Stimulated activated naive CD8-positive, alpha-beta T cell treated with anti-CD3 and anti-CD28 coated beads, Interleukin-15, amount 100 ng/mL, for 72 hours (primary cell): ENCODE measurements at places on chromosomes 16 and 17.
A peak's percentile ranks its signal among the peaks of the same experiment; 100 is the strongest.

- DNase-seq = peak; percentile 24
These were observed 54.8 kb downstream of the PLXDC1 start for GRCh38 chr17:39096508-39097149.

DNA sequence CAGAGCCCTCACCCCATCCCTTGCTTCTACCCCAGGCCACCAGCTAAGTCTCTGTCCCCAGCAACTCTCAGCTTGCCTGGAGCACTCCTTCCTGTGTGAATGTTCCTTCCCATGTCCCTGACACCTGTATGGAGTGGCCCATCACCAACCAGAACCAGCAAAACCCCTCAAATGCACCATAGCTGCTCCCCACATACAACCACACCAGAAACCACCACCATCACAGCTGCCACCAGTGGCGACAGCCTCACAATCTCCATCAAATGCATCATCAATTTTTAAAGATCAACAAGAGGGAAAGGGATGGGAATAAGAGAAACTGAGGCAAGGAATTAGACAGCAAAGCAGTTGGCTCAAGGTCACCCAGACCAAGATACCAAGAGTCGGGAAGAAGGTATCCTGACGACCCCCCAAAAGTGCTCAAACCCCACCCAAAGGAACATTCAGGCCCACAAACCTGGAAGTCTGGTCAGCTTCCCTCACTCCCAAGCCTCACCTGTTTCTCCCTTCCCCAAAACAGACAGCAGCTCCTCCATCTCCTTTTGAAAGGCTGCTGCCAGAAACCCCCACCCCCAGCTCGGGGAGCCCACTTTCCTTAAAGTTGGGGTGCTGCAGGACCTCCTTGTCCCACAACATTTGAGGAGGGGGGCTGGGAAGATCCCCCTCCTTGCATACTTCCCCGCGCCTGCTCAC lies 1.8 kb downstream of the SRCIN1 start:
- DNase-seq = no peak

DNA sequence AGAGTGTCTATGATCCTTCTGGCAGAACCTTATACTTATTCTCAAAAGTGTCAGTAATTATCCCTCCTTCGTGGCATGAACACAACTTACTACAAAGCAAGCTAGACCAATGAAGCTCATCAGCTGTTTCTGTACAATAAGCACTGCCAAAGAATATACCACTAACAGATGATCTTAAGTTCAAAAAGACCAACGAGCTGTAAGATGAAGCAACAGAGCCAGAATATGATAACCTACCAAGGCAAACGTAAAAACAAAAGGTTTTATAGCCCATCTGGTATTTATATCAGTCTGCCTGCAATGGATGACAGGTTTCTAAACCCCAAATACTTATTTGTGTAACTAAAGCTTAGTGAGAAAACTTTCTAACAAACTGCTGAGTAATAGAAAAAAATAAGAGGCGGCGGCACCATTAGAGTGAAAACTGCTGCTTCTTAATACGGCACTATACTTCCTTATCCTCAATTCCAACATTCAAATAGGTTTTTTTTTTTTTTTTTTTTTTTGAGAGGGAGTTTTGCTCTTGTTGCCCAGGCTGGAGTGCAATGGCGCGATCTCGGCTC lies 22.1 kb downstream of the NME2 start:
- no peak for DNase-seq

DNA sequence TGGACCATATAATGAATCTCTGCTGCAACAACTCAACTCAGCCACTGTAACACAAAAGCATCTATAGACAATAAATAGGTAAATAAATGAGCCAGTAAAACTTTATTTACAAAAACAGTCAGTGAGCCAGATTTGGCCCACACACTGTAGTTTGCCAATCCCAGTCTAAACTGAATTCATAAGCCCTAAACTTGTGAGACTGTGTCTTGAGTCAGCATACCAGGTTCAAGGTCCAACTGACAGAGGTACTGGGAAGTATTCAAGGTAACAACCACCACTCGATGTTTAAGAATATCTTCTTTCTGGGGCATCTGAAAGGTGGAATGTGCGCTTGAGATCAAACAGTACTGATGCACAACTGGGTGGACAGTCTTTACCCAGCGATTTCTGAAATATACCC lies 94.2 kb downstream of the HELZ start:
- no peak for DNase-seq

DNA sequence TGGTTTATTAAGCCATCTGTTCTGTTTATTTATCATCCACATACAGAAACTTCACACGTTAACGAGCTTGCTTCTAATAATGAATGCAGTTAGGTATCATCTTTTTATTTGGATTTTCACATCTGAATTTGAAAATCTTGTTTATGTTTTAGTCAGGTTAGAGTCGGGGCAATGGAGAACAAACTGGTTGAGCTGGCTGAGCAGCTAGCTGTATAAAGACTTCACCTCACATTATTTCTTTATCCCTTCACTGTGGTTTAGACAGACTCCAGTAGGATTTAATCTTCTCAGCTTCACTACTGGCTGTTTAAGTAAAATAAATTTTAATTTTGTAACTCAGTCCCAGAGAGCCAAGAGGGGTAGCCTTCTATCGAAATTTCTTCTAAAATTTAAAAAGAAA lies 415.9 kb downstream of the RBFOX1 start:
- DNase-seq = no peak

- no peak for DNase-seq
These were observed 84.3 kb downstream of the PRKCA start for GRCh38 chr17:66386498-66387351.

DNA sequence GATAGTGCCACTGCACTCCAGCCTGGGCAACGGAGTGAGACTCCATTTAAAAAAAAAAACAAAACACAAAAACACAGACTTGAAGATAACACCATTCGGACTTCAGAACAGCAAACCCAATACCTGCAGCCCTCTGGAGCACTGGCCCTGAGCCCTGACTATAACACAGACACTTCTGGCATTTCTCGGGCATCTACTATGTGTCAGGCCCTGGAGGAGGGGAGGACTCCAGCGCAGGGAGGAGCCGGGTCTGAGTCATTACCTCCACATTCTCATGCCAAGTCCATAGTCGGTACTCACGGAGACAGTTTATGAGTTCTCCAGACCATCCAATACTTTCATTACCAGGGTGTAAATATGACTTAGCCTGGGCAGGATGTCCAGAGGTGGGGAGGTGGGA lies 48.8 kb downstream of the PITPNM3 start:
- no peak for DNase-seq

DNA sequence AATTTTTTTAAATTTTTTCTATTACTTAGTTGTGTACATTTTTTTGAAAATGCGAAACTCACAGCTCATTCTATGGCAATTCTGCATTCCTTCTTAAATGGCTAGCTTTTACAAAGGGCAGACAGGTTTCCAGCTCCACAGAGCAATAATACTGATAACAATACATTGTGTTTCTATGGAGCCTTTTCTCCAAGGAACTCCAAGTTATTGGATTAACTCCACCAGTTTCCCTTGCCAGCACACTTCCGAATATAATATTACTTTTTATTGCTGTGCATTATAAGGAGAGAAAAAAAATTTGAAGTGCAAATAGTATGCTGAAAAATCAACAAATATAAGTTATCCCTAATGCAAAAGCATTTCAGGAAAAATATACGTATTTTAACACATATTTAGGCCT lies 127.5 kb upstream of the PSMD7 start:
- DNase-seq = no peak

DNA sequence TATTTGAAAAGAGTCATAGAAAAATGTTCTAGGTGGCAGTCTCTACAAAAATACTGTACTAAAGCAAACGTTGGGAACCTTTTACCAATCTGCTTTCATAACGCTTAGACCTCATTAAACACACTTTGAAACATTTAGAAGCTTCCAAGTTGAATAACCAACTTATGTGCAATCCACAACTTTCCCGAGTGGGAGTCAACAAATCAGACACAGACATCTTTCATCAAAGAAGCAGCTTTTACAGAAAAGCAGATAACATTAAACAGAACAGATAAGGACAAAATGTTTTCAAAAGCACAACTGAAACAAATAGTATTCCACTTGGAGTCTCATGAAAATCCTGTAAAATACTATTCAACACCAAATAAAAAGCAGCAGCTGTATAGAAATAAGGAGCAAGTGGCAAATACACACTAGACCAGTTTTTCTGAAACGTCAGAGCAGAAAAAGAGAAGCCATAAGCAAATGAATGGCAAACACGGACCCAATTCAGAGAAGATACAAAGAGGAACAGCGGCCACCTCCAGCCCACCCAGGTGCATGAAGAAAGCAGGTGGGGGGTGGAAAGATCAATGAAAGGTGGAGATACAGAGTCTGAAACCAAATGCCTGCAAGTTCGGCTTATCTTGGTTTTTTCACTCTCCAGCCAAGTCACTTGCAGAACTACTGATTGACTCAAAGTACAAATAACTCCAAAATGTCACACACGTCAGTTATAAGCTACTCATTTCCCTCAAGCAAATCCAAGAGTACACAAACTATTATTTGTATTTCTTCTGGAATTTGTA lies 18.4 kb upstream of the FBF1 start:
- no peak for DNase-seq

DNA sequence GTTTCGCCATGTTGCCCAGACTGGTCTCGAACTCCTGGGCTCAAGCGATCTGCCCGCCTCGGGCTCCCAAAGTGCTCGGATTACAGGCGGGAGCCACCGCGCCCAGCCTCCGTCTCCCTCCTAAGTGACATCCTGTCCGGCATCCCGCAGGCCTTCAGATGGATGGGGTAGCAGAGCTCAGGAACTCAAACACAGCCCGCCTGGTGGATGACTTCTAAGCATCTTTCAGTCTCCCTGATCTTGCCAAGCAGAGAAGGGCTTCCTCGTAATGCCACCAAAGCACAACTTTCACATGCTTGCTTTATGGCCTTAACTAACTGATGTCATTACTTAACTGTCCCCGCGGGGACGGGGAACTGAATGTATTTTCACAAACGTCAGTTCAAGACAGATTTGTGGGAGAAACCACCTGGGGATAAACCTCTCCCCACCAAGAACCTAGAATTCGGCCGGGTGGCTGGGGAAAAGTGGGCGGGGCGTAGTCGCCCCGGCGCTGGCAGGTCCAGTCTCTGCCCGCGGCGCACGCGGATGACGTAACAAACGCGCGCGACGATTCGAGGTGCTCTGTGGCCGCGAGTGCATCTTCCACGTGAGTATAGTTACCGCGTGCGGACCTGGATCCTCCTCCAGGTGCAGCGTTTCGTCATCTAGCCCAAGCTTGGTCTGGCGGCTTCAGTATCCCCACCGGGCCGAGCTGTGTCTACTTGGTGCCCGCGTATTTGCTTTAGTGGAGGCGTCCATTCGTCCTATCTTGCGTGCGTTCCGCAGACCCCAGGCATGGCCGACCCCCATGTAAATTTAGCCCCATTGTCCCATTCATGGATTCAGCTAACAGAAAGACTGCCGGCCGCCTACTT lies at the start of gene PFAS:
PFAS (plus strand) TSS at position 539 of the 857 bp plus-strand sequence. CDS start 4,649 bp downstream, outside the sequence.
- peak; percentile 97 for DNase-seq

DNA sequence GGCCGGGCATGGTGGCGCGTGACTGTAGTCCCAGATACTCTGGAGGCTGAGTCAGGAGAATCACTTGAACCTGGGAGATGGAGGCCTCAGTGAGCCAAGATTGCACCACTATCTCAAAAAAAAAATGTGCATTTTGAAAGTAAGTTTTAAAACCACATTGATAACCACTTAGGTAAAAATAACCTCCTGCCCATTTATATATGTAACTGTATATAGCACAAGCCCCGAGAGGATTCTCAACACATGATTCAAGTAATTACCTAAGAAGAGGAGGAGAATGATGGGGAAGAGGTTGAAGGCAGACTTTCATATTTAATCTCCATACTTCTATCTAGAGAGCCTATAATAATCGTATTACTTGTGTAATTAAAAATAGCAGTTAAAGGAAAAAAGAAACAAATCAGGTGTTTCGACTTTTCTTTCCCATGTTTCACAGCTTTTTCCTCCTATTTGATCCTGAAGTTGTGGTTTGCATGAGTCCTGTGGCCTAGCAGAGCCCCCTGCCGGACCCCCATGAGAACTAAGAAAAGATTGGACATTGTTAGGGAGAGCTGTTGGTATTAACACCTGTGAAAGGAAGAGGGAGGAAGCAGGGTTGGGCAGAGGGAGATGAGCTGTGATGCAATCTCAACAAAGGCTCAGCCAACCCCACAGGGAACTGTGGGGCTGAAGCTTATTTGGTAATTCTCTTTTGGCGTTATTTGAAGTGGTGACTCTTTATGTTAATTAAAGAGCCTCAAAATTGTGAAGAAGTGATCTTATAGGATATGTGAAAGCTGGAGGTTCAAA lies 22.1 kb downstream of the PMFBP1 start:
- DNase-seq = no peak

GRCh38 chr17:28887871-28888471 lies 9.6 kb downstream of the FLOT2 start:
- DNase-seq = no peak

DNA sequence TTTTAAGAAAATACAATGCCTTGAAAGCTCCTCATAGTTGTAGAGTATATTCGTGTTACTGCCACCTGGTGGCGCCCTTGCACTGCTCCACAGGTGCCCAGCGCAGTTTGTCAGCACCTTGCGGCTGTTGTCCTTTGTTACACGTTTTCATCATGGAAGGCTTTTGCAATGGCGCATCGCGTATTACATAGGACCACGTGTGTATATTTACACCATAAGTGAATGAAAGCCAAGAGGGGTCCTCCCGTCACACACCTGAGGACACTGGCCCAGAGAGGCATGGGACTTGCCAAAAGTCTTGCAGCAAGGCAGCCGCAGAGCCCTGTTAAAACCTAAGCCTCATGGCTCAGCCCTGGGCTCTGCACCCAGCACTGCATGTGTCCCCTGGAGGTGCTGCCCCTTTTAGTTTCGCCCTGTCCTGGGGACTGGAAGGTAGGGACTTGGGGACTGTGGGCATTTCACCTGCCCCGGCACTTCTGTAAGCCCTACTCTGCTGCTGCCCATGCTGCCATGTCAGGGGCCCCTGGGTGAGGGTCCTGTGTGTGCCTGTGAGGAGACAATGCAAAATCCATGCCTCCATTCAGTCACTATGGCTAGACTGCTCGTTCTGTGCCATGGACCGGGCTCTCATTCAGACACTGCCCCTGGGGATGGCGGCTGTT lies 24.3 kb downstream of the POLR3E start:
- DNase-seq = peak; percentile 70

DNA sequence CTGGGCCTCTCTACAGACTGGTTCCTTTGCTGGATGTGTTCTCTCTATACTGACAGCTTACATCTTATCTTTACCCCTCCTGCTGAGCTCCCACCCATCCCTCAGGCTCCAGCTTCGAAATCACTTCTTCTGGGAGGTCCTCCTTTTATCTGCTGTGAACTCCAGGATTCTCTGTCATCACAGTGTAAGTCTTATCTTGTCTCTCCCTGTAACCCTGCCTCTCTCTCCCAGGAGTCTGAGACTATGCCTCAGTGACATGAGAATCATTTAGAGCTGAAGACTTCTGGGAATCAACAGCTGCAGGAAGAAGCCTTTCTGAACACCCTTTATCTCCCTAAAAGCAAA lies 148.1 kb upstream of the HS3ST3A1 start:
- DNase-seq = no peak

GRCh38 chr17:71762526-71762925 lies 358.3 kb upstream of the SOX9 start:
- DNase-seq = no peak

DNA sequence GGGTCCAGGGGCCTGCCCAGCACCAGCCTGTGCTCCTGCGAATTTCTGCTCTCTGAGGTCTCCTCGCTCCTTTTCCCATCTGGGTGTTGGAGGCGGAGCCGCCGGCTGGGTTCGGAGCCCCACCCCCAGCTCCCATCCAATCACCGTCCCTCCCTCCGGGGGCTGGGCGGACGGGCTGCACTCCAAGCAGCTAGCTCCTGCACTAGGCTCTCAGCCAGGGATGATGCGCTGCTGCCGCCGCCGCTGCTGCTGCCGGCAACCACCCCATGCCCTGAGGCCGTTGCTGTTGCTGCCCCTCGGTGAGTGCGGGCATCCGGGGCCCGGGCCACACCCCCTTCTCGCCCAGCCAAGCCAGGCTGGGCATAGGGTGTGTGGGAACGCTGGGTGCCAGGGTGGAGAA lies at the start of gene NRN1L:
NRN1L (plus strand) TSS at position 202 of the 400 bp plus-strand sequence; CDS start at position 221, 19 bp downstream.
- DNase-seq = no peak
